ENCODE measurements at places on chromosomes 1 and 21.

DNA sequence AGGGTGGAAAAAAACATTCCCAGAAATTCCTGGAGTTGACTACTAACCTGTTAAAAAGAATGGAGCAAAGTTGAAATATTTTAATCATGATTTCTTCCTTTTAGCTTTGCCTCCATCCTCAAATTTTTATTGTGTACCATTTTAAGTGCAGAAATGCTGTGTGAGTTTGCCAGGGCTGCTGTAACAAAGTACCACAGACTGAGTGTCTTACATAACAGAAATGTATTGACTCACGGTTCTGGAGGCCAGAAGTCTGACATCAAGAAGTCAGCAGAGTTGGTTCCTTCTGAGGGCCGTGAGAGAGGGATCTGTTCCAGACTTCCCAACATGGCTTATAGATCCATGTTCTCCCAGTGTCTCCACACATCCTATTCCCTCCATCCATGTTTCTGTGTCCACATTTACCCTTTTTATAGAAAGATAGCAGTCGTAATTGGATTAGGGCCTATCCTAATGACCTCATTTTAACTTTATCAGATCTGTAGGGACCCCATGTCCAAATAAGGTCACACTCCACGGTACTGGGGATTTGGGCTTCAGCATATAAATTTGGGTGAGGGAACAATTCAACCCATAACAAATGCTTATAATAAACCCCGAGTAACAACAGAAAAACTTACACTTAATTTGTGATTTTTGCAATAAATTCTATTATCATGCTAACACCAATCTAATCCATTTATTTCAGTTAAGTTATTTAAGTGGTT is 12.7 kb downstream of the SNX7 start:
- DNase-seq = no peak

DNA sequence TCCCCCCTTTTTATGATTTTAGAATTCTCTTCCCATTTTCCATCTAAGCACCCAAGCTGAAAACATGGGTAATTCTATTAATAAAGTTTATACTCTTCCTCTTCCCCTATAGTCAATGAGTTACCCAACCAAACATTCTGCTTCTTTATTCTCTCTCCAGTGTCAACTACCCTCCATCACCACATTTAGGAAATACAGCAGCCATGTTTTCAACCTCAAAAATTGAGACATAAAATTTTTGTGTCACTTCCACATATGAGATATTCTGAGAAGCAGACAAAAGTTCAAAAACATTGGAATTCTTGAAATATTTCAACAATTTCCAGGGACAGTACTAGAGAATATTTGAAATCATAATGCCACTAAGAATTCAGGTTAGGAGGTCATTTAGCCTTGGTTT is 64.8 kb upstream of the ATP1A1 start:
- DNase-seq = no peak

DNA sequence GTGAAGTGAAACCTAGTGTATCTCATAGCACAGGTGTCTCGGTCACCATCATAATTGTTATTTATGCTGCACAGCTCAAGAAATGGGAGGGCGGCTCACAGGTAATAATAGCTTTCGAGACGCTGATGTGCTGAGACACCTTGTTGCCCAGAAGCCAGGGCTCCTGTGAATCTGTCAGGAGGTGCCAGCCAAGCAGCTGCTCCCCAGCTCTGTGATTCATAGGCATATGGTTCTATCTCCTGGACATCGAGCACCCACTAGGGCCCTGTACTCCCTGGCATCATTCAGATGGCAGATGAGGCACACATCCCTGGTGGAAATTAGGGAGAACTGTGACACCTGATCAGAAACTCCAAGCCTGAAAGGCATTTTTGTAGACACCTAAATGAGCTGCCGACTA is 53.5 kb downstream of the SYT6 start:
- DNase-seq = no peak

DNA sequence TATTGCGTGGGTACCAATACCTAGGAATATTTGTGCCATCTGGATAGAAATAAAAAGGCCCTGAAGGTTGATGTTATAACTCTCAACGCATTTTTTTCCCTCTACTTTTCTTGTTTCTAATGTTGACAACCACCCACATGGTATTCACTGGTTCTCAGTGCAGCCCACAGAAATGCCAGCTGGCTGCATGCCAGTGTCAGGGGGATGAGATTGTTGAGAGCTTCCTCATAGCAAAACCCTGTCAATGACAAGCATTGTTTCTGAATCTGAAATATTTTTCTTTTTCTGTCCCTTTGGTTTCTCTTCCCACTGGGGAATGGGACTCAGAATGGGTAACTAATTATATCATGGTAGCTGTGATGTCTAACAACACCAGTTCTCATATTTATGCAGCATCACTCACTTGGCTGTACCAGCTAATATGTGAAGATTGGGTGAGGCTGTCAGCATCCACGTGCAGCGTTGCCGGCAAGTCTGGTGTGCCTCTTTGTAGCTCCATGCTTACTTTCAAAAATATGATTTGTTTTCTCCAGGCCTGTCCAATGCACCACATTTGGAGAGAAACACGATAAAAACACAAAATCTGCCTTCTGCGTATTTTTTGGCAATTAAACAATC is 284.6 kb downstream of the PTBP2 start:
- DNase-seq = no peak

DNA sequence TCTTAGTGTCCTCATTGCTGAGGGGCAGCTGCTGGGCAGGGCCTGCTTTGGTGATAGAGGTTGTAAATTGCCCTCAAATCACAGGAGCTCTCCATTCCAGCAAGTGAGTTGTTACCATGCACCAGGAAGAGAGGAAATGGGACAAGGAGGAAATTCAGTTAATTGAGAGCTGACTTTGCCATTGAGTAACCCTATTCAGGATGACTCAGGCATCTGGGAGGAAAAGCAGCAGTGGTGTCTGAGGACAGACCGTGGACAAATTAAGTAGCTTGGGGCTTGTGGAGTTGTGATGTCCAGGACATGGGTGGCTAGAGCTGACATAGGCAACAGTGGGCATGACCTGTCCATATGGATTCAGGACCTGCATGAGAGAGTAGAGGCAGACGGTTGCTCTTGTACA is 5.9 kb downstream of the ARHGEF10L start:
- no peak for DNase-seq

GRCh38 chr1:155326631-155327037 is 5.9 kb downstream of the RUSC1 start:
- no peak for DNase-seq

DNA sequence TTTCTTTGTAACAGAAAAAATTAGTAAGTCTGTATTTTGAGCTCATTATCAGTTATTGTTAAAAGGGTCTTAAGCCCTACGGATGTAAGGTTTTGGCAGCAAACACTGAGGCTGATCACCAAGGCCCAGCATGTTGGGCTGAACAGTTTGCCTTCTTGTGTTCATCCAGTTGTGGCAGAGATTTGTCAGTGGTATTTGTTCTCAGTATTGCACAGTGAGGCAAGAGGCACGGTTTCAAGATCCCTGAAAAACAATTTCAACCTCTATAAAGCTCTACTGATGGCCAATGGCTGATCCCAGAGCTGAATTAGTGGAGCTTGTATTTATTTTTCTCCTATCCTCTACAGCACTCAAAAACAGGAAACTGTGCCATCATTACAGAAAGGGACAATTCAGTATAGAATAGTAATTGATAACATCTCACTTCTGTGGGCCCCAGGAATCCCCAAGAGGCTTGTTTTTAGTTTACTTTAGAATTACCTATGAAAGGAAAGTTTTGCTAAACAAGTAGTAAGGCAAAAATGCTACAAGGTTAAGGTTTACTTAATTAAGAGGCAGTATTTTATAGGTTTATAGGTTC is 191.8 kb upstream of the RAB4A start:
- no peak for DNase-seq

DNA sequence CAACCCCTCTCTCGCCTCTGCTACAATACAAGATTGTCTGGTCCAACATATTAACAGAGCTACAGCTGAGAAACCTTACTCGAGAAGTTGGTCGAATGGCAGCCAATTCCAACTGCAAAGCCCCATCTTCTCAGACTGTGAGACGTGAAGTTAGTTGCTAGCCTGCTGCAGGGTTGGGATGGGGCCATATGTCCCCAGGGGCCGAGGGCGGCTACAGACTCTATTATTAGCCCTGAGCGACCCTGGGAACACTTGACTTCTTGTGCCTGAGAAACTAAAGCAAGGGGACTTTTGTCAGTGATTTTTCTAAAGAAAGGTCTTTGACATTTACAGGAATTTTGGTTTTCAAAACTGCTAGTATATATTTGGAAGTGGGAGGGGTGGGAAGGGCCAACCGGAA is 13.7 kb downstream of the NCF2 start:
- no peak for DNase-seq

DNA sequence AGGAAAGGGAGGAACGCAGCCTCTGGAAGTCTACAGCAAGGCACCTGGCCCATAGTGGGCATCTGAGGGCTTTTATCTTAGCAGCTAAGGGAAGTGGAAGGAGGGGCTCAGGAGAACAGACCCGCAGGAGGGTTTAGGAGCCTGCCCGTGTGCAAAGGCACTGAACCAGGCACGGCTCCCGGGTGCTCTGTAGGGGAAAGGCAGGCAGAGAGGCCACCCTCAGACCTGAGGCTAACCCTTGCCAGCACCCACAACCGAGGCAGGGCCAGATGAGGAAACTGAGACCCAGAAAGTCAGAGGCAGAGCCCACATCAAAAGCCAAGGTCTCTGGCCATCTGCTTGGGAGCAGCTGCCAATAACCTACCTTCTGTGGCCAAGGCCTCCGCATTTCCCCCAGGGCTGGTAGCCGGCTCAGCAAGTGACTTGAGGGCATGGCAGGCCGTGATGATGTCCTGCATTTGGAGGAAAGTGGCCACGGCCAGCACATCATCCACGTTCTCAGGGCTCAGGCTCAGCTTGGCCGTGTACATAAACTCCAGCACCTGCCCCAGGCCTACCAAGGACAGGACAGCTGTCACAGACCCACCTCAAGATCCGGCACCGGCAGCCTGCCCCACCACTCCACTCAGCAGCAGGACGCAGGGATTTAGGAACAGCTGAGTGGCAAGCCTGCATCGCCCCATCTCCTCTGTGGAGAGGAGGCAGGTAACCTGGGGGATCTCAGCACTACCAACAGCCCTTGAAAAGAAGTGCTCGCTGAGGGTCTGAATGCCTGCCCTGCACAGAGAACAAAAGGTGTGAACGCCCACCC is 29.1 kb downstream of the ZBTB17 start:
- no peak for DNase-seq

DNA sequence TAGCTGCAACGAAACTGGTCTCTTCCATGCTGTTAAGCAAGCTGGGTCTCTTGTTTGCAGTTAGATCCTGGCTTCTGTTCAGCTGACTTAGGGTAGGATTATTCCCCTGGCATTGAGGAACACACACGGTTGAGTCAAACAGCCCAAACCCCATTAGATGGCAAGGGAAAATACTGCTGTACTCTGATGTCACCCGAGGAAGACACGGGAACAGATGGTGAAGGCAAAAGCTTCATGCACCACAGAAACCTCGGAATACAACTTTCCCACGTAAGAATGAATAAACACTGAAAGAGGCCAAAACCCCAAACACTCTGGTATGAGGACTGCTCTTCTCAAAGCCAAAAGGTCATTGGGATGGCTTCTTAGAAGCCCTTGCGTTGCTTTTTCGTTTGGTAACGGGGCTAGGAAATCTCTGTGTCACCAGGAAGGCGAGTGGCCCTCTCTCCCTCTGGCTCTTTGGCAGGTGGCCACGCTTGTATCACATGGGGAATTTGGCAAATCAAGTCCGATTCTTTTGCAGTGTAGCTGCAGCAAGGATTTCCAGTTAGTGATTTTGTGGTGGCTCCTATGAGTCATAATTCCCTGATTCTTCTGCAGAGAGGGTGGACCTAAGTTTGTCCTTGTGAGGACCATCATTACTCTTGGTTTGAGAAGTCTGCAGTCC is 16.7 kb upstream of the LYST start:
- peak; percentile 70 for DNase-seq

DNA sequence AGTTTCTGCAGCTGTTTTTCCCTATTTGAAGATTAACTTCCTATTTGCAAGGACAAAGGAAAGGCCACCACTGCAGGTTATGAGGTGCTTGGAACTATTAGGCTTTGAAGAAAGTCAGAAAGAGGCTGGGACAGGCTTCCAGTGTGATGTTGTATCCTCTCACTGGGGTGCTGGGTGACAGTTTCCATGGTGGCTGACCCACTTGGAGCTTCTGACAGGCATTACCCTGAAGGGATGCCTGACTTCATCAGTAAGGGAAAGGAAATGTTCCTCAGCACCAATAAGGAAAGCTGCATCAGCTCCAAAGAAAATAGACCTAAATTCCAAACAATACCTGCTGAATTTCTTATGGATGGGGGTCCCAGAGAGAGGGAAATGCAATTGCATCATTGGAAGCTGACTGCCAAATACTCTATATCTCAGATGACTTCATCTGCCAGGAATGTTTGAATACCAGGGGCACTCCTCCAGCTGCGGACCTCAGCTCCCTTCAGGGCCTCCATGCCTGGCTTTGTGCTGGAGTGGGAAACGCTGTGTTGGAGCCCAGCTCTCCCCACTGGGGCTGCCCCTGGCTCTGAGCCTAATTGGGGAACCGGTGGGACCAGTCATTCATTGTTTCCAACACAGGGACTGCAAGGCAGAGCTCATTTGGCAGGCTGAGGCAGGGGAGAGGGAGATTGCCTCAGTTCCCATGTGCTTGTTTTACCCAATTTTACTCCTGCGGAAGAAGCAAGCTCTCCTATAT is 76.6 kb downstream of the RGL1 start:
- DNase-seq = peak; percentile 49

GRCh38 chr1:42914092-42914627 is 44.5 kb downstream of the SLC2A1 start:
- no peak for DNase-seq

DNA sequence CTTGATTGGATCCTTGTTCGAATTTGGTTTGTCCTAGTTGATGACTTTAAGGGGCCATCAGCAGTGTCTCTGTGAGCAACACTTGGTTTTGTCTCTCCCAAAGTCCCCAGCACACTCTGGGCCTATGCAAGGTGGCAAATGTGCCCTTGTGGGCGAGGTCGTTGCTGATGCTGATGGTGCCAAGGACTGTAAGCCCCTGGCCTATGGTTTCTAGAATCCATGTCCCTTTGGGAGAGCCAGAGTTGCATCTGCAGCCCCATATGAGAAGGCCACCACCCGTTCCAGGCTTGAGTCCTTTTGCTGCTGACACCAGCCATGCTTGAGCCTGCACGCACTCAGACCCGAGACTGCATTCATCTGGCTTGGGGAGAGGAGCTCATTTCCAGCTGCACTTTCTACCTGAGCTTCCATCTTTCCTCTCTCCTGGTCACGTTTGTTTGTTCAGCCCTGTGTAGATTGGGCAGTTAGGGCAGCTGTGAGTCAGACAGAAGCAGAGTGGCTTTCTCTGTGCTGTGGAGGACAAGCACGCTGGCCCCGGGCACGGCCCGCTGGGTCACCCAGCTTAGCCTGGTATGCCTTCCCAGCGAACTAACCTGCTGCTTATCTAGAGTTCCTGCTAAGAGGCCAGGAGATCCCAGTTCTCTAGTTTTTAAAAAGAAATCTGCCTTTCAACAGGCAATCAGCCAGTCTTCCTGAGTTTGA is 52.1 kb upstream of the CSF3R start:
- DNase-seq = no peak

GRCh38 chr1:94962409-94963265 is 35.7 kb upstream of the CNN3 start:
- no peak for DNase-seq

- no peak for DNase-seq
These were observed 108.4 kb downstream of the EDEM3 start for GRCh38 chr1:184646178-184646701.
